Urinary bladder (tissue), 4 donors: ENCODE measurements at places on chromosomes 6 and 20.

DNA sequence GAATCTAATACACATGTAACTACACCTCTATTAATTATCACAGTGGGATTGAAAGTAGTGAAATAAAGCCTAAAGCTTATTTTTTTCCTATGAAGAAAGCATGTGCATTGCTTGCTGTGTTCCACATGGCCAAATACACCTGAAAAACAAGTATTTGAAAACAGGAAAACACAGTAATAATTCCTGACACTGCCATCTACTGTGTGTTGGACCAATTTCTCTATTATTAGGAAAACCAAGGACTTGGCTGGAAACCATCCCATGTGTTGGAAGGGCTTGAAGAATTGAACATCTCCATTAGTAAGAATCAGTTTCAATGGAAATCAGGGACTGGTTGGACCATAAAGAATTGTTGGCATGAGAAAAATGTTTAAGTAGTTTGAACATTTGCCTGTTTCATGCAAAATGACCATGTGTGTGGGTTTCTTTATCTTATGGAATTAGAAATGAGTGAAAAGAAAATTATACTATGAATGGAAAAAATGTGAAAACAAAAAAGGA is 124.1 kb downstream of the PHF3 start:
- DNase-seq = no peak

DNA sequence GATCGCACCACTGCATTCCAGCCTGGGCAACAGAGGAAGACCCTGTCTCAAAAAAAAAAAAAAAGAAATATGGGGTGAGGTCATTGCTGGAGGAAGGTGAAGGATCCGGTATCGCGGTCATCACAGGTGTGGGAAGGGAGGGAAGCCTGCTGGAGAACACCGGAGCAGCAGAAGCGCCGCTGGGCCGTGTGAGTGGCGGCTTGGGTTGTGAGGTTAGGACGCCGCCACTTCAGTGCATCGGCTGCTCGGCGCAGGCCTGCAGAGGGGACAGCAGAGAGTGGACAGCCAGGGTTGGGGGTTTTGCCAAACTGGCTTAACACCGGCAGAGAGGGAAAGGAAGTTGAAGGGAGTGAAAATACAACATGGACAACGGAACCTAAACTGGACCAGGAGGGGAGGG is 5.4 kb downstream of the TLDC2 start:
- DNase-seq = no peak

DNA sequence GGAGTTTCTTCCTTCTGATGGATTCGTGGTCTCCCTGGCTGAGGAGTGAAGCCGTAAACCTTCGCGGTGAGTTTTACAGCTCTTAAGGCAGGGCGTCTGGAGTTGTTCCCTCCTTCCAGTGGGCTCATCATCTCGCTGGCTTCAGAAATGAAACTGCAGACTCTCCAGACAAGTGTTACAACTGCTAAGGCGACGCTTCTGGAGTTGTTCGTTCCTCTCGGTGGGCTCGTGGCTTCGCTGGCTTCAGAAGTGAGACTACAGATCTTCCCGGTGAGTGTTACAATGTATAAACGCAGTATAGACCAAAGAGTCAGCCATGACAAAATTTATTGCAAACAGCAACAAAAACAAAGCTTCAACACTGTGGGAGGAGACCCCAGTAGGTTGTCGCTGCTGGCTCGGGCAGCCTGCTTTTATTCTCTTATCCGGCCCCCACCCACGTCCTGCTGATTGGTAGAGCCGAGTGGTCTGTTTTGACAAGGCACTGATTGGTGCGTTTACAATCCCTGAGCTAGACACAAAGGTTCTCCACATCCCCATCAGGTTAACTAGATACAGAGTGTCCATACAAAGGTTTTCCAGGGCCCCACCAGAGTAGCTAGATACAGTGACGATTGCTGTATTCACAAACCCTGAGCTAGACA is 113.2 kb downstream of the GPX5 start:
- no peak for DNase-seq

- DNase-seq = no peak
Measured at GRCh38 chr6:112466373-112467151, 119.4 kb downstream of the RFPL4B start.

DNA sequence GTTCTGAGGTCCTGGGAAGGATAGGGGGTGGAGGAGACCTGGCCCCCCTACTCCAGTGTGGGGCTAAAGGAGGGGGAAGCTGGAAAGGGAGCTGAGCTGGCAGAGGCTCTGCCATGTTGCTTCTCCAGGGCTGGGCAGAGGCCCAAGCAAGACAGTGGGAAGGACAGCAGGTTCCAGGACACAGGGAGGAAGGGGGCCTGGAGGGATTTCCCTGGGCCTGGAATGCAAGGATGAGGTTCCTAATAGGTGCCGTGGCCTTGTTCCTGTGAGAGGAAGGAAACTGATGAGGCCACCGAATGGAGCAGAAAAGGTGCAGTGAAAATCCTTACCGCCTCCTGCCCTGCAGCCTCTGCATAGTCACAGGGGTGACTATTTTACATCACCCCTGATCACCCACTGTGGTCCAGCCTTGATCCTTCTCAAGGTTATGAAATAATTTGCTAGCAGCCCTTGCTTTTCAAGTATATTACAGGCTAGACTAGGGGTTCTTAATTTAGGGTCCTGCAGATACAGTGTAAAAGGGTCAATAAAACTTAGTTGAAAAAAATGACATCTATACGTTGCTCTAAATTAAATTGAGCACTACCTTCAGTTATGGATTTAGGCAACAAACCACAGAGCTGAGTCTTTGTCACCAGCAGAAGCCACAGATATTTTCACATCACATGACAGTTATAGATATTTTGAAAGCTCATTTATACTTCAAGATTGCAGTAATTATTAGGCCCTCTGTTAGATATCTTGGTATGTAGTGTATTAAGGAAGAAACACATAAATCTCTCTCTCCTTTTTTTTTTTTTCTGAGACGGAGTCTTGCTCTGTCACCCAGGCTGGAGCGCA is 45.7 kb upstream of the RNF24 start:
- no peak for DNase-seq

DNA sequence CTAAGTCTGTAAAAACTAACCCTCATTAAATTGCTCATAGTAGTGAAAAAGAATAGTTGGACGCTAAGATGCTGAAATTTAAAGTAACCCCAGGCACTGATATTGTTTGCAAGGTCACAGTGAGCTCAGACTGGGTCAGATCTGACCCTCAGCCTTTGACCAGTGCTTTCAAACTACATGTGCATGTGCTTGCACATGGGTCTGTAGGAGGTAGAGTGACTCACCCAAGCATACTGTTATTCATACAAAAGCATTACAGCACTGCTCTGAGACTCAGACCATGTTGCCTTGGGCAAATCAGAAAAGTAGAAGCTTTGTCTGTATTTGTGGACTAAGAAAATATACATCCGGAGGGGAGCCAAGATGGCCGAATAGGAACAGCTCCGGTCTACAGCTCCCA is 326.4 kb upstream of the MARCKS start:
- no peak for DNase-seq

DNA sequence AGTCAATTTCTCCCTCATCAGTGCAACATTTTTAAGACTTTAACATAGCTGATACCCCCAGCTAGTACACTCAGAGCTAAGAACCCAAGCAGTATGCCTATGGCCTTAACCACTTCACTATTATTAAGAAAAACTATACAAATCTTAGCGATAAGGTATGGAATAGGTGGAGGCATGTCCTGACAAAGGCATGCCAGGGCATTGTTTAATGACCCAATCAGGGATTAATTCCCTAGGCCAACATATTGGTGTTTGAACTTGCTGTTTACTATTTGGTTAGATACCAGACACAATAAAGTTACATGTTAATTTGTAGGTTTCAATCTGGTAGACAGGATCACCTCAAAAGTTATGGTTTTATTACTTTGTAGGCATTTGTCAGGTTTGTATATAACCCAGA is 93.1 kb downstream of the ARMC2 start:
- DNase-seq = no peak

DNA sequence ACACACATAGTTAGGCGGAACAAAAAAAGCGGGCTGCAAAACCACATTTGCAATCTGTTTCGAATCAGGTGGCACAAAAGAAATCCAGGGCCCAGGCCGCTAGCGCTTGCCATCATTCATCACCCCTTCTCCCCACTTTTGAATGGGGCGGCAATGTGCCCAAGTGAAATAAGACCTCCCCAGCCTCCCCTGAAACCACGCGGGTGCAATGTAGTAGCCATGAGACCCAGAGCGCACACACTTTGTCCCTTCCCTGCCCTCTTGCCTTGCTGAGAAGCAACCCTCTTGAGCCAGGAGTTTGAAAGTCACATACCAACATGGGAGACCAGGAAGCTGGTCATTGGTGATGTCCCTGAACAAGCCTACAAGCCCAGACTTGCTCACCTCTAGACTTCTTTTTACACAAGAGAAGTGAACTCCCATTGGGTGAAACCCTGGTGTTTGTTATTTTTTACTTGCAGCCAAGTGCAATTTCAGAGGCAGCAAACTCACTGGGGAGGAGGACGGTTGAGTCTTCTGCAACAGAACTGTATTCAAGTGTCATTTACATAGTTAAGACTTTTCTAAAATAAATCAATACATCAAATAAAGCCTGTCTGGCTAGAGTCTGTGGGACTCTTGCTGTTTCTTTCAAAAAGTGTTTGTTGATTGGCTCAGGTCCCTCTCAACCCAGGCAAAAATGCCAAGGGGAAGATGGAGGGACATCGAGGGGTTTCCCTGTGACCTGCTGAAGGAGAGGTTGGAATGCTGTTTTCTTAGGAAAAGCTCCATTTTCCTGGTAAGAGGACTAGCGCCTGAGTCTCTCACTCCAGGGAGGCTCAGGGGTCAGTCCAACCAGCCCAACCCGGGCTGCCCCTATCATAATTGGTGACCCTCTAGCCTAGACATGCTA is 138.1 kb upstream of the PTPN1 start:
- no peak for DNase-seq

GRCh38 chr20:44780226-44780625 is 30.1 kb downstream of the RIMS4 start:
- no peak for DNase-seq

- DNase-seq = no peak
Measured at GRCh38 chr6:117619178-117619577, 16.9 kb upstream of the GOPC start.

DNA sequence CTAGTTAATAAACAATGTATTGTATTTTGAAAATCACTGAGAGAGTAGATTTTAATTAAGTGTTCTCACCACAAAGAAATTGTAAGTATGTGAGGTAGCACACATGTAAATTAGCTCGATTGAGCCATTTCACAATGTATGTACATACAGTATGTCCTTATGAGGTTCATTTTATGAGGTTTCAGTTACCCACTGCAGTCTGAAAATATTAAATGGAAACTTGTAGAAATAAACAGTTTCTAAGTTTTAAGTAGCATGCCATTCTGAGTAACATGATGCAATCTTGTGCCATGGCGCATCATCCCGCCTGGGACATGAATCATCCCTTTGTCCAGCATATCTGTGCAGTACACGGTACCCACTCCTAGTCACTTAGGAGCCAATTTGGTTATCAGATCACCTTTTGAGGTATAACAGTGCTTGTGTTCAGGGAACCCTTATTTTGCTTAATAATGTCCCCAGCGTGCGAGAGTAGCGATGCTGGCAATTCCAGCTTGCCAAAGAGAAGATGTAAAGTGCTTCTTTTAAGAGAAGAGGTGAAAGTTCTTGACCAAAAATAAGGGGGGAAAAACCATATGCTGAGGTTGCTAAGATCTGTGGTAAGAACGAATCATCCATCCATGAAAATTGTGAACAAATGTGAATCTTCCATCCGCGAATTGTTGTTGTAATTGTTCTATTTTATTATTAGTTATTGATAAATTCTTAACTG is 64.7 kb downstream of the KCNS1 start:
- no peak for DNase-seq

DNA sequence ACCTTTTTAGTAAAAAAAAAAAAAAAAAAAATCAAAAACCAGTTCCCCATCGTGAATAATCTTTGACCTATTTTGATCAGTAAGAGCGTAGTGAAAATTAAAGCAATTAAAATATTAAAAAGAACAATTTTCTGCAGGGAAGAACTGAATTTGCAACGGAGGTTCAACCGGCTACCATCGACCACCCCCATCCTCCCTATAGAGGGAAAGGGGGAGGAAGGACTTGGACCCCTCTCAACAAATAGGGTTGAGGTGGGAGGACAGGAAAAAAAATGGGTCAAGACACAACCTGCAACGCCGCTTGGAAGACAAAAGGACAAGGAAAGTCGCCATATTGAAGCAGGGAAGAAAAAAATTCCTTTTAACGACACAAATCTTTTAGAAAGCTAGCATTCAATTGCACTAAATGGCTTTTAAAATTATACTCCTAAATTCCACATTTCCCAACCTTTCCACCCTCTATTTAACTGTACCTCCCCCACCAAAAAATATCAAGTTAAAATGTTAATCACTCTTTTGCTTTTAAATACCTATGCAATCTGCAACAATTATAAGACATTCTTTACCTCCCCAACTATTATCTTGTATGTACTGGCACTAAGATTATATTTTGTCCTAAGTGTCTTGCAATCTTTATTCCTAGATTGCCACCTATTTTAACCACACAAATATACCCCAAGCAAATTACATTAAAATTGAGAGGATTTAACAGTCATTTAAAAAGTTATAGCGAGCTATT is 1.7 kb downstream of the PPP1R10 start:
- DNase-seq = peak; percentile 83

DNA sequence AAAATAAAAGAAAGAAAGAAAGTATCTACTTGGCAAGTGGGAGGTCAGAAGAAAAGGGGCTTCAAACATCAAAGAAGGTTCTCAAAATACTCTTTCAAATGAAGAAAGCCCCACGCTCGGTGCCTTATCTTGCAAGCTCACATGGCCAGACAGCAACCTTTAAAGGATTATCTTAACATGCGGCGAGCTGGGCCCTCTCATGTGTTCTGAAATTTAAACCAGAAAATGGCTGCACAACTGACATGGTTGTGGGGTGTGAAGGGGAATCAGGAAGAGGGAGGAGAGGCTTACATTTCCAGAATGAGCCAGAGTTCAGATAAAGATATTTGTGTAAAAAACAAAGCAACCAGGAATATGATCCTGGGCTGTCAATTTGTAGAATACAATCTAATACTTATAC is 363.1 kb downstream of the PRKN start:
- no peak for DNase-seq

DNA sequence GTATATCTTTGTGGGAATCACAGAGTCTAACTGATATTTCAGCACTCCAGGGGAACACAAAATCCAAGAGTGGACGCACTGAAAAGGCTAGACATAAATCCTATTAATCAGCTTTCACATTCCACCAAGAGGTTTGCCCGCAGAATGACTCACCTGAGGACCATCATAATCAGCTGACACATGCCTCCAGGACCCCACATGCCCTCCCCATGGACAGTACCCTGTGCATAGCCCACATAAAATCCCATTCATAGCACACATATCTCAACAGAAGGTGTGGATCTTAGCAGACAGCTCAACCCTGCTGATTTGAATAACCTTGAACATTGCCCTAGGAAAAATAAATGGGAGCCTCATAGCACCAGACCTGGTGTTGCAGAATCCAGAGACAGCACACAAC is 246.8 kb upstream of the TENT5A start:
- DNase-seq = no peak

DNA sequence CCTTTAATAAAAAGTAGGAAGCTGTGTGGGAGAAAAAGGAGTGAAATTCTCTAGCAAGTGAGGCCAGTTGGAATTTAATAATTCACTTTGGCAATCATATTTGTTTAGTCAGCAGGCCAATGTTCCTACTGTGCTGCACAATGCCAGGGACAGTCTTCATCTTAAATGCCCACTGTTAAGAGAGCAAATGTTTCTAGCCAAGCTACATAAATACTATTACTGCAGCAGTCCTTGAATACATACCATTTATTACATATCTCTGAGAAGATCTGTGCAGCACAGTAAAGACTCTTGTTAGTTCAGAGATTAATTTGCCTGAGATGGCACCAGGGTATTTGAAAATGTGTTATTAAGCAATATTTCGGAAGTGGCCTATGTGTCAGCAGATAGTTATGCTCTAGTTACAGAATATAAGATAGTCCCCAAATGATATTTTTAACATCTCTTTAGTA is 105.4 kb downstream of the OGFRL1 start:
- no peak for DNase-seq
